ENCODE measurements at places on chromosomes 12 and 14.

GRCh38 chr12:117803001-117803400 lies 165.8 kb downstream of the KSR2 start:
- no peak for DNase-seq

DNA sequence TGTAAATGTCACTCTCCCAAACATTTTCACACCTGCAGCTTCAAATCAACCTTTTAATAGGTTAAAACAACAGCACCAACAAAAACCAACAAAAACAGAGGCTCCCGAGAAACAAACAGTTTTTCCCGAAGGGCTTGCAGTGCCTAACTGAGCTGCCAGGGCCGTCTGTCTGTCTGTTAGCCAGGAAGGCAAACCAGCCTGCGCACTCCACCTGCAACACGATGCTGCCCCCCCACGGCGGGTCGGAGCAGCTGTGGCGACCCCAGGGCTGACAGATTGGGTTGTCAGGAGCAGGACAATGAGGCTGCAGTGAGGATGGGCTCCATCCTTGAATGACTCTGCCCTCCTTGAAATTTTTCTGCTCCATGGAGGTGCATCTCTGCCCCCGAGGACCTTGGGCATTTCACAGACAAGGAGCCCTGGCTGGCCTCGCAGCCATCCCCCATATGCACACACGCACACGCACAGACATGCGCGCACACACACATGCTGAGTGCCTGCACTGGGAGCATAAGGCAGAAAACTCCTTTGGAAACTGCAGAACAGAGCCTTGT lies 2.6 kb downstream of the RTL1 start:
- DNase-seq, result peak; percentile 83

- DNase-seq, result peak; percentile 52
These were observed 11.2 kb upstream of the PYGL start for GRCh38 chr14:50955373-50956043.

- DNase-seq, result no peak
These were observed at the start of gene VRTN for GRCh38 chr14:74348241-74348734. Gene VRTN (plus strand): TSS chr14:74348471. CDS start chr14:74356784, 8,313 bp downstream.

DNA sequence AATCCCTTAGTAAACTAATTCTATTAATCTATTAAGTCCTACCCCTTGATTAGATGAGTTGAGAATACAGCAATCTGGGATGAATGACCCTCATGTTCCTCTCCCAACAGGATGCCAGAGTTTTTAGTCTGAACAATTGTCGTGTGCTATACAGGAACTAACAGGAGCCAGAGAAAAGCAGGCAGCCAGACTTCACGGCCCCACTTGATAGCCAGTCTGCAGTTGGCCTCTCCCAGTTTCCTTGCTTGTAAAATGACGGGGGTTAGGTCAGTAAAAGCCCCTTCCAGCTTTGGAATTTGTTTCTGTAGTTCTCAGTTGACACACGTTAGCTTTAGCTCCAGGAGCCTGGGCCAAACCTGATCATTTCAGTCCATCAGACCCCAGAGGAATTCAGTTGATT lies 266.8 kb upstream of the FKBP4 start:
- no peak for DNase-seq

- DNase-seq, result no peak
These were observed 119.5 kb downstream of the TTC7B start for GRCh38 chr14:90696720-90697119.

DNA sequence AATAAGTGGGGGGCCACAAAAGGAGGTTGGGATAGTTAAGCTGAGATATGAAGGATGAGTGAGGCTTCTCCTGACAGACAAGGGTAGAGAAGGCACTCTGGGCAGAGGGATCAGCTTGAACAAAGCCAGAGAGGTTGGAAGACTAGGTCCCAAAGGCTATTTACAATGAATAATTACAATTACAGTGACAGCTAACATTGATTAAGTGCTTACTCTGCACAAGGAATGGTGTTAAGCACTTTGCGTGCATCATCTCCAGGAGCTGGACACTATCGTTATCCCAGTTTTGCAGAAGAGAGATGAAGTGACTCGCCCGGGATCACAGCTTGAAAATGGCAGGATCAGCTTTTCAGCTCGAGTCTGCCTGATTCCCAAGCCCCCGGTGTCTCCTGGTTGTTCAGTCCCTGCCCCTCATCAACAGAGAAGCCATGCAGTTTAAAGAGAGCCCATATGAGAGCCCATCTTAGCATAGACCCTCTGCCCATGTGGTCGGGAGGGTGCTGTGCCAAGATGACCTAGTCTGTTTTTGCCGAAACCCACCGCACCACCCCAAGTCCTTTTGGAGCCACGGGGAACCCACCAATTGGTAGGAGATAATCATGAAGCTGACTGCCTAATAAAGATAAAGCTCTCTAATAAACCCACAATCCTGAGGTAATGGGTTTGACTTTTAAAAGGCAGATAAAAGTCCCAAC lies 89.9 kb upstream of the HSPB8 start:
- no peak for DNase-seq

DNA sequence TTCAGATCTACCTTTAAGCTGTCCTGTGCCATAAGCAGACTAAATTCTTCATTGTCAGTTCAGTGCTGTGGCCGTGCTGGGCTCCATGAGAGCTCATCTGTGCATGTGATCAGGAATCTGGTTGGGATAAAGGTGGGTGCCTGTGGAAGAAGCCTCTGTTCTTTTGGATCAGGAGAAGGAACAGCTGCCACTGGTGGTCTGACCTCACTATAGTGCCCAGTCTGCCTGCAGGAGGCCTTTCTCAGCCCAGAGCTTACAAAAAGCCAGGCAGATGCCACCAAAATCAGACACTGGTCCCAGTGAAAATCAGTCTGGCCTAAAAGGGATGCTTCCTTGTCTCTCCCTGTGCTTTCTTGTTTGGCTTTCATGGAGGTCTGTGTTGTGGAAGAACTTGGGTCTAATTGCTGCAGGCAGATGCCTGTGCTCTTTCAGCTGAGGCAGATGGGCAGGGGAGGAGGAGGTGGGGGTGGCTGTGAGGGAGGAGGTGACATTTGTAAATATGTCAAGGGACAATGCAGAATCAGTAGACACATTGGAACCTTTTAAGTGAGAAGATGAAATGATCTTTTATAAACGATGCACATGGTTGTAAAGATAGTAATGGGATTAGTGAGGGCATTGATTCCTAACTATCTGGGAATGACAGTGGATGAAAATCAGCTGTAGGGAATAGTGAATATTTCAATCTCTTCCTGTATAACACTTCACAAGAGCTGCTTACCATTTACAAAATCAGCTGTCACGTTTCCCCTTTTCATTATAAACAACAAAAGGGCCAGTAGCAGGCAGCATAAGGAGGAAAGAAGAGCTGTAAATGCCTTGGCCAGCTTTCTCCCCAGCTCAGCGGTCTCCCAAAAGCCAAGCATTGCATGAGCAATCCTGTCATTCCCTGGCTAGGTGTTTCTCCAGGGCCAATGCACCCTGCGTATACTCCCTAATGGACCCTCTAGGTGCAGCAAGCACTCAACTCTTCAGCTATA lies 44.6 kb downstream of the CACNA2D4 start:
- no peak for DNase-seq

GRCh38 chr12:57840726-57841125 lies 5.8 kb downstream of the CTDSP2 start:
- DNase-seq, result peak; percentile 71

- no peak for DNase-seq
These were observed 4.9 kb upstream of the GLT1D1 start for GRCh38 chr12:128848371-128848770.

DNA sequence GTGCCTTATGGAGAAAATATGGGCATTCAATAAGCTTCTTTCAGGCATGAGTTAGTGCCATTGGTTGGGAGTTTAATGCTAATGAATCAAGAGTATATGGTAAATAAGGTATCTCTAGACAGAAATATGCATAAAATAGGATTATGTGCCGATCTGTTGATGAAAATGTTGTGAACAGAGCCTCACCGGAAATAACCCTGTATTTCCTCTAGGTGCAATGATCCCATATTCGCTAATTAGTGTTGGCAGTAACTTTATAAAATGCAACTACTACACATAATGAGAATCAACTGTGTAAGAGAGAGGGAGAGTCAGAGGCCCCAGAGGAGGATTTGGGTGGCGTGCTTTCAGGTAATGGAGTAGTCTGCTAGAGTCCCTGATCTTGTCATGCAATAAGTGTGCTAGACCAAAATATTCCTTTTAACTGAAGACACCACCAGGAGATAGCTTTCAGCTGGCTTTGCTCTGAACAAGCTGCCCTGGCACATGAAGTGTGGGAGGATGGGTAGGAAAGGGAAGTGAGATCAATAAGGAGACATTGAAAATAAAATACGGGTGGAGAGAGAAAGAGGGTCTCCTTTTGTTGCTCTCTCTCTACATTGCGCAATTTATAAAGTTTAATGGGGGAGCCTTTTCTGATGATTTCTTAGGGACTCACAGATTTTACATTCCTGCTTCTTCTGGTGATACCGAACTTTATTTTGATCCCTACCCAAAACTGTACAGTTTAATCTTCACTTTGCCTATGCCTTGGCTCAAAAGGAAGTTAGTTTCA lies 68.6 kb upstream of the PLXNC1 start:
- DNase-seq, result no peak

DNA sequence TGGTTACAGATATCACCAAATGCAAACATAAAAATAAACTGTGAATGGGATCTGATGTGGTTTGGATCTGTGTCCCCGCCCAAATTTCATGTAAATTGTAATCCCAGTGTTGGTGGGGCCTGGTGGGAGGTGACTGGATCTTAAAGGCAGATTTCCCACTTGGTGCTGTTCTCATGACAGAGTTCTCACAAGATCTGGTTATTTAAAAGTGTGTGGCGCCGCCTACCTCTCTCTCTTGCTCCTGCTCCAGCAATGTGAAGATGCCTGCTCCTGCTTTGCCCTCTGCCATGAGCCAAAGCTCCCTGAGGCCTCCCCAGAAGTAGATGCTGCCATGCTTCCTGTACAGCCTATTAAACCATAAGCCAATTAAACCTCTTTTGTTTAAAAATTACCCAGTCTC lies 47.8 kb downstream of the SLC25A21 start:
- DNase-seq, result no peak

DNA sequence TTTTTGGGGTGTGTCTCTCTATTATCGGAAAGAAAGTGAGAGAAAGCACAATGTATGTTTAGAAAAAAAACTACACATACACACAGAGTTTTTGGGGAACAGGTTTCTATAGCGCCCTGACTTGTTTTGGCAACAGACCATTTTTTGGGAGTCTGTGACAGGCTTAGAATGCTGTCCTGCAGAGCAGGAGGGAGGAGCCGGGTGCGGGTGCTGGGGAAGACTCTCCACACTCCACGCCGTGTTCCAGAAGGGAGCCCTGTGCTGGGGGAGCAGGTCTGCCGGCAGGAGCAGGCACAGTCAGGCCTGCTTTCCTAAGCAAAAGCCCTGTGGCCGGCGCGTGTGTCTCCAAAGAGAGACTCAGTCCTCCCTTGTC lies 26.5 kb downstream of the CD9 start:
- peak; percentile 65 for DNase-seq

- no peak for DNase-seq
These were observed 41.8 kb upstream of the FOXN3 start for GRCh38 chr14:89458713-89459420.

DNA sequence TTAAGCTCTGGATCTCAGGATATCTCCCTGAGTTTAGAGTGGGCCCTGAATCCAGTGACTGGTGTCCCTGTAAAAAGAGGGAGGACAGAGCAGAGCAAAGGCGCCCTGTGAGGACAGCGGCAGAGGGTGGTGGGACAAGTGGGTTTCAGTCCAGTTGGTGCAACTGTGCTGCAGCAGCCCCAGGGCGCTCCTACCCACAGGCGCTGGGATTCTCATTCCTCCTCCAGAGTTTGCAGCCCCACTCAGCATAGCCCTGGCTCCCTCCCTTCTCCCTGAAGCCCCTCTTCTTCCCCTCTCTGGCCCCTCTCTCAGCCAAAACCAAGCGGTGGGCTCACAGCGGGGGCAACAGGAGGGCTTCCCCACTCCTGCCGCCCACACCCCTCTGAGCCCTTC lies 1.6 kb downstream of the TMEM179 start:
- no peak for DNase-seq

DNA sequence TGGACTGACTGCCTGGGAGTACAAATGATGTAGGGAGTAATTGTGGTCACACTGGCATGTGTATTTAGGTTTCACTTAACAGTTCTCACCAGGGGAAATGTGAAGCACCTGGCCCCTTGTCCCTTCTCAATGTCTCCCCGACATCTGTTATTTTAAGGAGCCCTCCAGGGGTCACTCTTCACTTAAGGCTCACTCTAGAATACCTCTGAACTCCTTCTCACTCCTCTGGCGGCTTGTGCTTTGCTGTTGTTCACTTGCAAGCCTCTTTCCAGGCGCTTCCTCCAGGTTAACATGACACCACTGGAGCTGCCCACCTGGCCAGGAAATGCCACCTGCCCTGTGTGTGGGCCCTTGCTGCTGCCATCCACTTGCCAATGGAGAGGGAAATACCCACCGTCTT lies 56.5 kb upstream of the GZMB start:
- no peak for DNase-seq

DNA sequence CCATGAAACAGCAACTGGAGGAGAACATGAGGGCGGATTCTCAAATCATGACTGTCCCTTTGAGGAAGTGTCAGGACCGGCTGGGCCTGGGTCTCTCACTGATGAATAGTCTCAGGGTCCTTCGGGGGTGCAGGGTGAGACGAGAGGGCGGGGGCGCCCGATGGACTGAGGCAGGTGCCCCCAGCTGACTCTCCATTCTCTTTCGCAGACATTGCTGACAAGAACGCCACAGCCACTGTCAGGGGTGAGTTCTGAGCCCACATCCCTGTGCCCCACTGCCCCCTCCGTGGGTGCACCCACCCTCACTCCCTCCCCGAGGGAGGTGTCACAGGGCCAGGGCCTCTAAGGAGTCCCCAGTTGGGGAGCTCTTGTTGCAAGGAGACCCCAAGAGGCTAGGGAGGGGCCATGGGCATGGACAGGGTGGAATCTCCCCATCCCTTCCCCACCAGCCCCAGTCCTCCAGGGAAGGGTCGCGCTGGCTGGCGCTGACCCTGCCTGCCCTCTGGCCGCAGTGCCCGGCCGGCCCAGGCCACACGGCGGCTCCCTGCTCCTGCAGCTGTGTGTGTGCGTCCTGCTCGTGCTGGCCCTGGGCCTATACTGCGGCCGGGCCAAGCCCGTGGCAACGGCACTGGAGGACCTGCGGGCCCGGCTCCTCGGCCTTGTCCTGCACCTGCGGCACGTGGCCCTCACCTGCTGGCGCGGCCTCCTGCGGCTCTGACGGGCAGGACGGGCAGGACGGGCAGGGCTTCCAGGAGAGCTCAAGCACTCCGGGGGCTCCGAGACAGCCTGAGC lies 8.7 kb downstream of the C14orf180 start:
- DNase-seq, result no peak

GRCh38 chr12:6148061-6148460 lies 23.6 kb upstream of the VWF start:
- DNase-seq, result no peak

DNA sequence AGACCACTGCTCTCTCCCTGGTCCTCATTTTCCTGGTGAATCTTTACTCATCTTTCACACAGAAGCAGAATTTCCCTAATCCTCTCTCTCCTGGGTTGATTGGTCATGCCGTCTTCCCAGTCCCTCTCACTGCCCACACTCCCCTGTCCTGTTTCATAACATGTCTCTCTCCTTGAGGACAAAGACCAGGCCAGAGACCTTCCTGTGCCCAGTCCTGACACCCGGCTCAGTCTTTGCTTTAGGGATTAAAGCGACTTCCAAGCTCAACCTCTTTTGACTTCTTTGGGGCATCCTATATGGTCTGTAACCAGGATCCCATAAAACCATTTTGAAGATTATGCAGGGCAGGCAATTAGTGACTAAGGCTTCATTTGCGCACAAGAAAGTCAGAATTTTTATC lies 105.5 kb downstream of the BCL11B start:
- DNase-seq, result no peak

- no peak for DNase-seq
These were observed 344 bp downstream of the LPAR5 start for GRCh38 chr12:6635375-6635855.
